ENCODE measurements at places on chromosomes 13 and 19.

DNA sequence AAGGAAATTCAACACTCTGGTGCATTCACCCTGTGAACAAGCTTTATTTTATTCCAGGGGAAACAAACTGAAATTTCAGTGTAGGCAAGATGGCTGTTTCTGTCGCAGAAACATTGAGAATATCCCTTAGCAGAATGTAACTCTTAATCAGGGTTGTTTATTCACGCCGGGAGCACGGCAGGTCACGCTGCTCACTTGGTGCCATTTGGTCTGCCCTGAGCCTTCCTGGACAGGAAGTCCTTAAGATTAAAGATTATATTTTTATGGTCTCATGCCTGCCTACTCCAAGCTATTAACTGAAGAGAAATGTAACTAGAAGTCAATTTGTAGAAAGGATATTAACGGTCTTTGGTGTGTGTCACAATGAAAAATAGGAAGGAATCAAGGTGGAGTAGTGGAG is 185.3 kb upstream of the ARGLU1 start:
- no peak for DNase-seq

DNA sequence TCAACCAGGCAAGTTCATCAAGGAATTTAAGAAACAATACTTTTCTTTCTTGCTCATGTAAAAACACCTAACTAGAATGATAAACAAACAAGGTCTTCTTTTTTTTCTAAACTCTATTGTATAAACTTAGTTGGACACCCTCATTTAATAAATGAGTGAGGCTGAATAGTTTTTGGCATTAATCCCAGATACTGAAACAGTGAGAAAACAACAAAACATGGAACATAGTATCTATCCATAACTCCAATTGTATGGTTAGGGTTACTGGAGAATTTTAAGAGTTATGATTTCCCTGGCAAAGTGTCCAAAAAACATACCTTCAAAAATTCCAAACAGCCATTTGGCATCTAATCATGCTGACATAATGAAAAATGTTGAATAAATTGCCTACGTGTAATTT is 5.8 kb upstream of the POMP start:
- no peak for DNase-seq

DNA sequence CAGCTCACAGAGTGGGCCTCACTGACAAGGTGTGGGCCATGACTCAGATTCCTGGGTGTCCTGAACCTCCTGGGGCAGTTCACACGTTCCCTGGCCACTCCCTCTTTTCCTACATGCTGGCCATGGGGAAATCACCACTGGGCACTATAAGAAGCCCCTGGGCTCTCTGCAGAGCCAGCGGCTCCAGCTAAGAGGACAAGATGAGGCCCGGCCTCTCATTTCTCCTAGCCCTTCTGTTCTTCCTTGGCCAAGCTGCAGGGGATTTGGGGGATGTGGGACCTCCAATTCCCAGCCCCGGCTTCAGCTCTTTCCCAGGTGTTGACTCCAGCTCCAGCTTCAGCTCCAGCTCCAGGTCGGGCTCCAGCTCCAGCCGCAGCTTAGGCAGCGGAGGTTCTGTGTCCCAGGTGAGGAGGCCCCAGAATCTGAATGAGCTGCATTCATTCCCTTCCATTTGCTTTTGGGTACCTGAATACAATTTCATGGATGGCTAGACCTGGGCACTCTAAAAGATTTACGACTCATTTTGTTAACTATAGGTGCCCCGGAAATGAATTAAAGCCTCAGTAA is at the start of gene OLFM4:
Gene OLFM4, plus strand, starts transcription at position 177 of the 567 bp plus-strand sequence. Its CDS starts 24 bp downstream, at position 201.
- no peak for DNase-seq

DNA sequence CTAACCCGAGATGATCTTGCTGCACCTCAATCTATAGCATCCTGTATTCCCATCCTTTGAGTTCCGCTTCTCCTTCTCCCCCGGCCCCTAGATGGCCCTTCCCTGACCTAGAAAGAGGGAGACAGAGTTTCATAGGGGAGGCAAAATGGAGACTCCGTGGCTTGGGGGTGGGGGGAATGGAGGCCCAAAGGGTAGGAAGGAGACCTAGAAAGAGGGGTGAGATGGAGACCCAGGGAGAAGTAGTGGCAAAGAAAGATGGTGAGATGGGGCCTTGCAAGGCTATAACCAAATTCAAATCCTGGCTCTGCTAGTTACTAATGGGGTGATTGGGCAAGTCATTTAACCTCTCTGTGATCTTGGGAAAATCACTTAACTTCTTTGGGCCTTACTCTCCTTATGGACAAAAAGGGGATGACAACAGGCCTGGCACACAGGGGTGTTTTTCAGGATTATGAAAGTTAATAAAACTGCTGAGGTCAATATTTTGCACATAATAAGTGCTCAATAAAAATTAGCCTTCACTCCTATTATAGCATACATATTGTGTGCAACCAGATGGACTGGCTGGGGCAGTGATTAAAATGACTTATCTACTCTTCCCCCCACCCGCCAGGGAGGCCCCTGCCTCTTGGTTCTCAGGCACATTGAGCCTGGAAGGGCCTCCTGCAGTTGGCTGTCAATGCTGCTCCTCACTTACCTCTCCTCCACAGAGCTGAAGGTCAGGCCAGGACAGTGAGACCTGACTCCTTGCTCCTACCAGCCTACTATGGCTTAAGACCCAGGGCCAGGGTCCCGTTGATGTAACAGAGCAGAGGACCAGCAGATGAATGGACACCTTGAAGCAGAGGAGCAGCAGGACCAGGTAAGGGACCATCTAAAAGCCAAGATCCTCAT is 633 bp downstream of the SPHK2 start:
- DNase-seq, result no peak

DNA sequence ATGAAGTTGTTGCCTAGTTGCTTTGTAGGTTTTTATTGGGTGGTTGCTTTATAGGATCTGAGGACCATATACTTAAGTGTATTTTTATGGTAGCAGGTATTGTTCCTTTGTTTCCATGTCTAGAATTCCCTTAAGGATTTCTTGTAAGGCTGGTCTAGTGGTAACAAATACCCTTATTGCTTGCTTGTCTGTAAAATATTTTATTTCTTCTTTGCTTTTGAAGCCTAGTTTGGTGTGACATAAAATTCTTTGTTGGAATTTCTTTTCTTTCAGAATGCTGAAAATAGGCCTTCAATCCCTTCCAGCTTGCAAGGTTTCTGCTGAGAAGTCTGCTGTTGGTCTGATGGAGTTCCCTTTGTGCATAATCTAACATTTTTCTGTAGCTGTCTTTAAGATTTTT is 18.1 kb upstream of the ZSCAN5A start:
- DNase-seq, result no peak

- no peak for DNase-seq
Observed at GRCh38 chr13:48737689-48738088, 84.0 kb downstream of the CYSLTR2 start.

DNA sequence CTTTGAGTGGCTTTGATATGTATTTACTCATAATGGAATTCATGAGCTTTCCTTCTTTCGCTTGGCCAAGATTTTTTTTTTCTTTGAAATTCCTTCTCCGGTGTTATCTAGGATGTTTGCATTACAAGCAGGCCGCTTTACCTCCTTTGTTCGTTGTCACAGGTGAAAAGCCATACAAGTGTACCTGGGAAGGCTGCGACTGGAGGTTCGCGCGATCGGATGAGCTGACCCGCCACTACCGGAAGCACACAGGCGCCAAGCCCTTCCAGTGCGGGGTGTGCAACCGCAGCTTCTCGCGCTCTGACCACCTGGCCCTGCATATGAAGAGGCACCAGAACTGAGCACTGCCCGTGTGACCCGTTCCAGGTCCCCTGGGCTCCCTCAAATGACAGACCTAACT is 16.7 kb downstream of the KLF5 start:
- DNase-seq, result no peak

DNA sequence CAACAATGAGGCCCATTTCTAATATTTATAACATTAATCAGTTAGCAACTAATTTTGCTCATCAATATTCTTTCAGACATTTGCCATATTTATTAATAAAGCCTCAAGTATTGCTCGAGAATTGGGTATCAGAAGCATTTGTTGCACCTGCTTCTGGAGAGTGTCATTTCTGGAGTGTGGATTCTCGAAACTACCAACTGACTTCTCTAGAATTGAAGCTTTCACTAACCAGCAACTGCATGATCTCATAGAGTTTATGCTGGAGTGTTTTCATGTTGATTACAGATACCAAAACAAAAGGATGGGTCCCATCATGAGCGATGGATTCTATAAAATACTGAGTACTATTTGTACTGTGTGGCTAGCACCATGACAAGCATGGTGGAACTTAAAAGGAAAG is 121.0 kb upstream of the SLC7A1 start:
- DNase-seq, result no peak

All from cerebellar nuclear complex (tissue), 1 donor.